ENCODE measurements at places on chromosomes 7 and 10. TPM values are rescaled to one million over a fixed set of nuclear protein-coding genes. Genes with fewer than 3 reads are reported as not detected.
A peak's percentile ranks its signal among the peaks of the same experiment; 100 is the strongest.

Gene ELFN1
- total RNA-seq = 0.38 TPM

Gene SLC37A3
- 72.7 TPM for total RNA-seq

DNA sequence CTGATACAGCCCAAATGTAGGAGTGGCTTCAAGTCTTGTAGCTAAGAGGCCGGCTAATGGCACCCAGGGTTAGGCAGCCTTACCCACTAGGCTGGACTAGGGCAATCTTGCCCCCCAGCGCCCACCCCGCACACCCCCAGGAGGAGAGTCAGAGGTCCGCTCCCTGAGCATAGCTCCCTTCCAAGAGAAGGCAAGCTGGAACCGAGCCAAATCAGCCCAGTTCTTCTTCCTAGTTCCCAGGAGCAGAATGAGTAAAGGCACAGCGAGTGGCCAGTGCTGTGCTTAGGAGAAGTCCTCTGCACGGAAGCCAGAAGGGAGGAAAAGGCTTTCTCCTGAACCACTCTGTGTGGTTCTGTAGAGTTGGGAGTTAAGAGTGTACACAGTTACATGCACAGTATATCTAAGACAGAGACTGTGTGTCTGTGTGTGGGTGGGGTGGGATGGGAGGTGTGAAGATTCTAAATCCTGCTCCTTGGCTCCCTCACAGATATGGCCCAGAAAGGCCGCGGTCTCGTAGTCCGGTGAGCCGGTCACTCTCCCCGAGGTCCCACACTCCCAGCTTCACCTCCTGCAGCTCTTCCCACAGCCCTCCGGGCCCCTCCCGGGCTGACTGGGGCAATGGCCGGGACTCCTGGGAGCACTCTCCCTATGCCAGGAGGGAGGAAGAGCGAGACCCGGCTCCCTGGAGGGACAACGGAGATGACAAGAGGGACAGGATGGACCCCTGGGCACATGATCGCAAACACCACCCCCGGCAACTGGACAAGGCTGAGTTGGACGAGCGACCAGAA lies 59.7 kb upstream of the PDCD4 start:
- DNase-seq = no peak

DNA sequence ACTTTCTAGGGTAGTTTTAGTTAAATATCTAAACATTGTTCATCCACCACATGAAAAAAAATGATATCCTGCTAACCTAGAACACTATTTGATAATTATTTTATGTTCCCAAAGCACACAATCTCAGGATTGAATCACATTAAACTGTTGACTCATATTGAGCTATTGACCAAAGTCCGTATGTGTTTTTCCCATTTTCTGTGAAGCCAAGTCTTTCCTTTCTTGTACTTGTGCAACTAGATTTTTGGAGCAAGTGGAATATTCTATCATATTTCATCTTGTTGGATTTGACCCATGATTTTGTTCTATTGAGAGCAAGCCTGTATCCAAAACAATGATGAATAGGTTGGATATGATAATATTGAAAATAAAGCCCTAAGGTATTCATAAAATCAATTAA lies 164.6 kb downstream of the SKAP2 start:
- no peak for DNase-seq

DNA sequence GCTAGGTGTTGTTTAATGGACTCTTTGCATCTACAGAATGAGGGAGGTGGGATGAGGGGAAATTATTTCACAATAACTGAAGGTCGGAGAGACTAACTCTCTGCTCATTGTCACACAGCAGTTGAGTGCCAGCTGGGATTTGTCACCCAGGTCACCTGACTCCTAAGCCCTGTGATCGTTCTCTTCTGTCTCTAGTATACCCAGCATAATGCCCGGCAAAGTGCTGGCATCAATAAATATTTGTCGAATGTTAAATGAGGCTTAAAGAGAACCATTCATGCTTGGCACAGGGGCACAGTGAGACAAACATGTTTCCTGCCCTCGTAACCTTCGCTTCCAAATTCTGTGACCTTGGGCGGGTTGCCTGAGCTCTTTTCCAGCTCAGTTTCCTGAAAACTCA lies 70.8 kb downstream of the TCF7L2 start:
- peak; percentile 75 for DNase-seq

GRCh38 chr7:90595342-90595800 lies 750 bp upstream of the CDK14 start:
- DNase-seq = no peak

DNA sequence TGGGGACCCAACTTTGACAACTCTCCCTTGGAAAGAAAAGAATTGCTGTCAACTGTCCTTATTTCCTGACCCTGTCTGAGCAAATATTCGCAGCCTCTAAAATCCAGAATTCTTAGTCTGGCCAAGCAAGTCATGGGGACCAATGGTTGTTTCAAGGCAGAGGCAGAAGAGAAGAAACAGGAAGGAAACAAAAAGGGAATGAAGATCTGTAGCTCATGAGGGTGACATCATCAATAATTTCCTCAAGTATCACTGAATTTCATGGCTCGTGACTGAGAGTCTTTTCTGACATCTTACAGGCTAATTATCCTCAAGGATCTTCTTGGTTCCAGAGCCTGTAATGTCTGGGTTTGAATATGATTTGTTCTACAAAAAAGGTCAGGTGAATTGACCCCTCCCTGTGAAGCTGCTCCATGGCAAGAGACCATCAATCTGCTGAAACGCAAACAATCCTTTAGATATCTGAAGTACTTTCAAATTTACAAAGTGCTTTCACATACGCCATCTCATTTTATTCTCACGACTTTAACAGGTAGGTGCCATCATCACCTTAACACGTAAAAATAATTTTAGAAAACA lies 5.8 kb downstream of the CDK6 start:
- no peak for DNase-seq

DNA sequence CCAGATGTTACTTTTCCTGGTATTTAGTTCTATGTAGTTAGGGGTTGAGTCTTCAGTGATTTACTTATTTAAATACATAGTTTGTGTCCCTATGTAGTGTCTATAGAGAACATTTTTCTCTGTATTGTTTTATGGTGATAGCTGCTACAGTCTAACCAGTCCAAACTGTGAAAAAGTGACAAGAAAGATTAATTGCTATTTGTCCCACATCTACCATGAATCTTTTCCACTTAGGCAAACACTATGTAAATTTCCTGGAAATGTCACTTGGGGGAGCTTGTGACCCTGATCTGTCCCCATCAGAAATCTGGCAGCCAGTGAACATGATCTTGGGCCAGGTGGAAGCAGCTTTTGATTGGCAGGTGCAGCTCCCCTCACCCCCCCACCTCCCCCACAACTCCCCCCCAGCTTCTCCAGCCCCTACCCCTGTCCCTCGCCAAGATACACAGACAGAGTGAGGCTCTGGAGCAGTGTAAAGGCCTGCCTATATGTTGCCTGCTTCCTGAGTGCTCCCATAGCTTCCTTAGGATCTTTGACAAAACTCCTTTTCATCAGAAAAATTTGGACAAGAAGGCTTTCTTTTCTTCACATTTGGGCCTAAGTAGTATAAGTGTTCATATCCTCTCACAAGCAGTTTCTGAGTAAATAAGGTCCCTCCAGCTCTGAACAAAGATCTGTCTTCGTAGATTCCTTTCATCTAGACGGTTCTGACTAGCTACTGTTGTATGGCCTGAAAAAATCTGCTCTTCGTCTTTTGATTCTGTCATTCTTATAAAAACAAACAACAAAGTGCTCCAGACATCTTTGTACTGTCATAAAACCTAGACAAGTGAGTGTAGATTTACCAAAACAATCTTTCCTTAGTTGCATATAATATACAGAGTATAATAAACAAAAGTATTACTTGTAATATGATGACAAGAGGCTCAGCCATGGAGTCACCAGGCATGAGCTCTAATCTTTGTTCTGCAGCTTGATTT lies 31.5 kb upstream of the SLC13A1 start:
- DNase-seq = no peak

Gene ITGB8
- 2.2 TPM for total RNA-seq

GRCh38 chr10:110073896-110074295 lies 66.1 kb downstream of the ADD3 start:
- no peak for DNase-seq

Gene EGR2
- not detected for total RNA-seq

GRCh38 chr7:112779667-112780066 lies 10.5 kb downstream of the TMEM168 start:
- DNase-seq = no peak

Gene SPDYE11
- not detected for total RNA-seq
